Brain pericyte (primary cell): ENCODE measurements at places on chromosomes 6 and 20.

GRCh38 chr6:110714143-110714542 lies 101.1 kb downstream of the CDK19 start:
- no peak for DNase-seq

- DNase-seq, result no peak
Measured at GRCh38 chr20:62208061-62208794, 11.8 kb downstream of the HRH3 start.

GRCh38 chr6:141729146-141729545 lies 403.6 kb upstream of the GJE1 start:
- DNase-seq, result no peak

DNA sequence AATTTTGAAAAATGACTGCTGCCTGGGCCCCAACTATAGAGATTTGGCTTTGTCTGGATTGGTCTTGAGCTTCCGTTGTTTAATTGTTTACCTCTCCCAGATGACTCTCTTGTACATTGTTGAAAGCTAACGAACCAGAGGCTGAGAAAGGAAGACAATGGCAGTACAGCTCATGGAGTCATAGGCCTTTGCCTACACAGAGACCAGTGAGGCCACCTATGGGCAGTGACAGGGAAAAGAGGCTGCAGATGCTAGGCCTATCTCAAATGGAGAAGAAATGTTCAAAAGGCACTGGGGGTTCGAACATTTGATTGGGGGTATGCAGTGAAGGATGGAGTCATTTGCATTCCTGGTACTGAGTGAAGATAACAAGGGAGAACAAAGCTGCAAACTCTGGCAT lies 29.1 kb downstream of the OPN5 start:
- no peak for DNase-seq

DNA sequence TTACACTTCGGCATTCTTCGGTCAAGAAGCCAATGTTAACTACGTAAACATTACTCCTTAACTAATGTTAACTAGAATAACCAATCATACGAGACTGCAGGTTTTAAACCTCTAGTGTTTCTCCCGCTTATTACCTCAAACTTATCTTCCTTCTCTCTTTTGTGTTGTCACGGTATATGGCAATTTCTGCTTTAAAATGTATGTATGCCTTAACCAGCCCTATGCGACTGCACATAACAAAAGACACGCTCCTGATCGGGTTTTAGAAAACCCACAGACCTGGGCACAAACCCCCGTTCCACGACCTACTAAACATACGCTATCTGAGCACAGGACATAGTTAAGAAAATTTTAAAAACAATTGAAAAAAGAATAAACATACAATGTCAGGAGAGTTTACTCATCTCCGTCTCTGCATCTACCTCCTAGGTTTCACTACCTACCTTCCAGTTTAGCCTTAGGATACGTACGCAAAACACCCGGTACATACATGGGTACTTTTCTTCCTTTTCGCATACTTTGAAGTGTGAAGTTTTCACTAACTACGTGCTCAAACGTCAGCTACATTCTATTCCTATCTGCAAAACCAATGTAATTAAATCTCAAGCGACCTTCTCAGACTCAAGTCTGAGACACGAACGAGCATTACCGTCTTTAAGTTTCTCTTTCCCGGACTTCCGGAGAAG lies 1.1 kb downstream of the CD164 start:
- no peak for DNase-seq

GRCh38 chr6:142088858-142089216 lies 43.9 kb upstream of the GJE1 start:
- no peak for DNase-seq

DNA sequence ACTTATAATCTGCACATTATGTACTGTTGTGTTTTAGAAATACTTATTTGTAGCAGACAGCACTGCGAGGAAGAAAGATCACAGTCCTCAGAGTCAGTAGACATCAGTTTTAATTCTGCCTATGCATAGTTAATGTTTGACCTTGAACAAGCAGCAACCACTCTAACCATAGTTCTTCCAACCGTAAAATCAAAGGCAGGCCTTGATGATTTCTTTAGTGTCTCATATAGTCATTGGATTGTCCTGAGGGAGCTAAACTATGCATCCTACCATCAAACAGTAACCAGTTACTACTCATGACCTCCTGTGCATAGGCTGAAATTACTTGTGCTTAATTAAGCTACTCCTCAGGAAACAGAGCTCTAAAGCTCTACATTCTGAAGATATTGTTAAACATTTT lies 294.8 kb upstream of the STXBP5 start:
- no peak for DNase-seq

DNA sequence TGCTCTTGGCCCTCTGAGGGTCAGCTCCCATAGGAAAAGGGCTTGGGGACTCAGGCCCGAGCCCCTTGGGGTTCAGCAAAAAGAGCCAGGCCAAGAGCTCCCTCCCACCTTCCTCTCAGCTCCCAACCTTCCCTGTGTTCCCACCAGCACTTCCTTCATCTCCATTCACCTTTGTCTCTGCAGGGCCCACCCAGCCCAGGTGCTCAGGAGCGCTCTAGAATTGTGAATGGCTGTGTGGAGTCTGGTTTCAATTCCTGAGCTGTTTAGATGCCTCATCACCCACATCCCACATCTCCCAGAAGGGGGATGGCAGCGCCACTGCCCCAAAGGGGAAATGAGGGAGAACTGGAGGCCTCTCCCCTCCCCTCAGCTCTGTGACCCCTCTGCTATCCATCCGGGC lies 7.7 kb downstream of the GRM4 start:
- DNase-seq, result no peak

- no peak for DNase-seq
Measured at GRCh38 chr6:64580346-64580745, 944.7 kb downstream of the PHF3 start.

DNA sequence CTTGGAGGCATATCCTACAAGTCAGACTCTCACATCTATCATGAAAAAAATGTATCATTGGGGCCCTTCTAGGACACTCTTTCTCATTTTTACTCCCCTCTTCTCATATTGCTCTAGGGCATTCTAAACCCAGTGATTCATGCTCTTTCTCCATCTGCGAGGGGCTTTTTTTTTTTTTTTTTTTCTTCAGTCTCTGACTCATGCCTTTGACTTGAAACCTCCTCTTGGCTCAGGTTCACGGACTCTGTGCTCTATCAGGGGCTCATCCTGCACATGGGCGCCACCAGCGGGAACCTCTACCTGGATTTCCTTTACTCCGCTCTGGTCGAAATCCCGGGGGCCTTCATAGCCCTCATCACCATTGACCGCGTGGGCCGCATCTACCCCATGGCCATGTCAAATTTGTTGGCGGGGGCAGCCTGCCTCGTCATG lies 17.8 kb downstream of the SLC22A1 start:
- peak; percentile 46 for DNase-seq

DNA sequence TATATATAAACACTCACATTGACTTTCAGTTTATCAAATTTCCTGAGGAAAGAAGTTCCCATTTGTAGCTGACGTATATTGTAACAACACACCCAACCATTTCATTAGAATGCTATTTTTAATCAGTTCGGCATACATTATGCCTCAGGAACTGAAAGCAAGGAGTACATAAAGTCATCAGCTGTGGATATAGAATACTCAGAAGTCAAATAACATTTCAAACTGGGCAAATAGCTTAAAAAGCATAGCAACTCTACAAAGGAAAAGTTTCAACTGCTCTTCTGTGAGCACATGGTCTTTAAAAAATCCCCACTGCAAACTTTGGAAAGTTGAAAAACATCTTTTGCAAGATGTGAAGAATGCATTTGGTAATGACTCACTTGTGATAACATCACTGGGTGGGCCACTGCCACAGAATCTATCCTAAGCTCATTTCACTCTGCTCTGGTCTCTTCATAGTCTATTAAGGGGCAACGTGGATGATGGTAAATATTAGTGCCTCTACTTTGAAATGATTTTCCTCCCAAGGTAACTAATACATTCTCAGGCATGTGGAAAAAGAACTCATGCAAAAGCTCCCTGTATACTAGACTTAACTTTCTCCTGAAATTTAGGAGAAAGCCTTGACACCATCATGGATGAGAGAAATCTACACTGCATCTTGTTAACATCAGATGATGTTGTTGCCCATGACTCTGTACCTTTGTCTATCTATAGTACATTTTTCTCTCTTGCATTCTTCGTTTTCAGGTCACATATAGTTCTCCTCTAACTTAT lies 49.2 kb downstream of the FYN start:
- no peak for DNase-seq

- DNase-seq, result no peak
Measured at GRCh38 chr6:128118401-128118800, 217.5 kb upstream of the THEMIS start.

- DNase-seq, result no peak
Measured at GRCh38 chr6:21271428-21272155, 322.0 kb upstream of the SOX4 start.

DNA sequence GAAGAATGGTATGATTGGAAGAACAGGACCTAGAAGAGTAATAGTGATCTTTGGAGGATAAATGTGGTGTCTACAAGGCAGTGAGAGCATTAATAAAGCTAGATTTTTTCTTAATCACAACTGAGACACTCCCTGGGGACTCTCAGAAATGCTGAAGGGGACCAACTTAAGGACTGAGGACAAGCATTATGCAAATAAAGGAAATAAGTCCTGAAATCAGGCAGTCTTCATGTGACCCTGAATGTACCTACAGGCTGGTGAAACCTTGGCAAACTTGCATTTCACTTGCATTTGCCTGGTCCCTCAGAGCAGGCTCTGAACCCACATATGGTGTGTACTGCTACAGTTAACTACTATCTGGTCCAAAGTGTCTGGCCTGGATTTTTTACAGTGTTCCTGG lies 19.3 kb upstream of the TTK start:
- DNase-seq, result no peak

GRCh38 chr6:34025861-34026260 lies 120.0 kb downstream of the GRM4 start:
- DNase-seq, result no peak

DNA sequence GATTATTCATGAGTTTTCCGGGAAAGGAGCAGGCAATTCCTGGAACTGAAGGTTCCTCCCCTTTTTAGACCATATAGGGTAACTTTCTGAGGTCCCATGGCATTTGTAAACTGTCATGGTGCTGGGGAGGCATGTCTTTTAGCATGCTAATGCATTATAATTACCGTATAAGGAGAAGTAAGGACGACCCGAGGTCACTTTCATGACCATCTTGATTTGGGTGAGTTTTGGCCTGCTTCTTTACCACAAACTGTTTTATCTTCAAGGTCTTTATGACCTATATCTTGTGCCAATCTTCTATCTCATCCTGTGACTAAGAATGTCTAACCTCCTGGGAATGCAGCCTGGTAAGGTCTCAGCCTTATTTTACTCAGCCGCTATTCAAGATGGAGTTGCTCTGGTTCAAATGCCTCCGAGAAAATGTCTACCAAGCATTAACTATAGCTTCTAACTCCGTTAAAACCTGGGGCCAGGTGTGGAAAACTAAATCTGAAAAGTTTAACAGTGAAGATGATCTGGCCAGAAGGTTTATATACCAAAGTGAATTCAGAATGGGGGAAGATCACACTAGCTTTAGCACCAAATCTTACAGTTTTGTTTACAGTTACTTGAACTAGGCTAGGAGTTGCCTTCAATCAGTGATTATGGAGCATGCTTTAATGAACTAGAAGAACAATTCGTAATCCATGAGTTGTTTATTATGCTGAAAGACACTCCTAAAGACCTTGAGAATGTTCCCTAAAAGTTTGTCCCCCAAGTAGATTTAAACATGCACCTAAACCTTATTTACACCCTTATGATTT lies 80.0 kb upstream of the TOP1 start:
- no peak for DNase-seq

- DNase-seq, result no peak
Measured at GRCh38 chr6:166109608-166110007, 58.0 kb downstream of the TBXT start.

GRCh38 chr6:82506526-82506925 lies 142.9 kb downstream of the TPBG start:
- DNase-seq, result no peak

GRCh38 chr6:106561686-106562405 lies 67.5 kb downstream of the RTN4IP1 start:
- DNase-seq, result no peak

DNA sequence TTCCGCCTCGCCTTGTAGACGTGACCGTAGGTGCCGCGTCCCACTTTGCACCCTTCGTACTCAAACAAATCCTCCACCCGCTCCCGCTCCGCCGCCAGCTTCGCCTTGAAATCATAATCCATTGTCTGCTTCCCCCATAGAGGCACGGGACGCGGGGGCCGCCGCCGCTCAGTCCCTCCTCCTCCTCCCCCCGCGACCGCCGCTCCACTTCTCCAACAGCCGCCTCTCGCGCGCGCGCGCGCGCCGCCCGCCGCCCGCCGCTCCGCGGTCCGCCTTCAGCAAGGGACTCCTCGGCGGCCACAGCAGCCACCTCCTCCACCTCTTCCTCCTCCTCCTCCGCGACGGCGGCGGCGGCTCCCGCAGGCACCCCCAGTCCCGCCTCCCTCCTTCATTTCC lies 256 bp downstream of the CDK19 start:
- peak; percentile 39 for DNase-seq

DNA sequence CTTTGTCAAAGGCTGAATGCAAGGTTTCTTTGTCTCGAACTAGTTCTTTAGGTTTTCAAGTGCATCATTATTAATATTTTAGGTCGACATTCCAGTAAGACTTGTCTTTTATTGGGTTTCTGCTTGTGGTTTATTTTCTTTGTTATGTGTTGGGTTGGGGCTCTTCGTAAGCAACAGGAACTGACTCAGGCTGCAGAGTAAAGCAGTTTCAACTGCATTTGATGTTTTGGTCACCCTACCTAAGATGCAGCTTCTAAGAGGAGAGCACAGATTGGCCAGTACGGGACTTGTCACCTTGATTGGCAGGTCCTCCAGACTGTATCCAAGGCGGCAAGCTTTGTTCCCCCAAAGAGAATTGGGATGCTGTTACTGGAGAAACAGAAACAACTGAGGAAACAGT lies 149.5 kb upstream of the SULF2 start:
- DNase-seq, result no peak

- no peak for DNase-seq
Measured at GRCh38 chr6:43032326-43032725, 10.9 kb downstream of the RRP36 start.

- no peak for DNase-seq
Measured at GRCh38 chr6:27601668-27602254, 128.9 kb upstream of the ZNF184 start.

- DNase-seq, result no peak
Measured at GRCh38 chr6:72817208-72817607, 195.3 kb downstream of the KCNQ5 start.

DNA sequence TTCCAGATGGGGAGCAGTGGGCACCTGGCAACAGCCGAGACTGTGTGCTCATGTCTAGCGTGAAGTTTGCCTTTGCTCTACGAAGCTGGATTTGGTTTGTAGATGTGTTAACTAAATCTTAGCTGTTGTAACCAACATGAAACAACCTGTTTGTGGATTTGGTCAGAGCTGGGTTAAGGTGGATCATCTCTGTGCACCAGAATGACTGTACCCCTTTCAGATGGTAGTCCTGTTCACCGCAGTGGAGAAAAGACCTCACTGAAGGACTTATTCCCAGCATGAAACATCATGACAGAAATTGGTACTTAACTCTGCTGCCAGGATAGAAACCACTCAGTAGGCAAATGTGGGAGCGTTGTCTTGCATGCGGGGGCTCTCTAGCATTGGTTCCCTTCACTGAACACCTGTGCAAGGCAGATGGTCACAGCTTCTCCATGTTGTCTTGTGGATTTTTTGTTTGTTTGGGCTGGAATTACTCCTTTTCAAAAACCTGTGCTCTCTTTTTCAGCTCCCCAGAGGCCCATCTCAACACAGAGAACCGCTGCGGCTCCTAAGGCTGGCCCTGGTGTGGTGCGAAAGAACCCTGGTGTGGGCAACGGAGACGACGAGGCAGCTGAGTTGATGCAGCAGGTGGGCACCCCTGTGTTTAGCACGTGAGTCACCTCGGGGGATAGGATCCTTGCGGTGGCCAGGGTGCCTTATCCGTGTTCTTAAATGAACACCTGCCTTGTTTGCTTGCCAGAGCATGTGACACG lies 19.3 kb upstream of the EFCAB8 start:
- no peak for DNase-seq
